ENCODE measurements at places on chromosomes 7 and 10.

GRCh38 chr10:20596065-20596755, 300.9 kb downstream of the NEBL start:
- DNase-seq, result no peak

GRCh38 chr10:68156373-68157185, 47.3 kb downstream of the MYPN start:
- peak; percentile 27 for DNase-seq

GRCh38 chr7:83441-83840, 108.9 kb upstream of the FAM20C start:
- no peak for DNase-seq

DNA sequence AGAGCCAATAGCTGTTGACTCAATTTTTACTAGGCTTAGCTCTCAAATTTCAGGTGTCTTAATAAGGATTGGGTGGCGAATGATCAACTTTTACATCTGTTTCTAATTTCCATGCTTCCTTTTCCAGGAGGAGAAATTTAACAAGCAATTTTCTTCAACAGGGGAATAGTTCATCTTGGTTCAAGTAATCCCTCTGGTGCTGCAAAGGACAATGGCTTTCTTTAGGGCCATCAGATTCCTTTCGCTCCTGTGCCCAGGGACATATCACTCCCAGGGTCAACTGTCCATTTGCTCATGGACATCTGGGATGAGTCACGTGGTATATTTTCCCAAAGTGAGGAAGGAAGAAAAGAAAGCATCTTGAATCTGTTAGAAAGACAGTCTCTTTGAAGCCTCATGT, 313.3 kb downstream of the FRMD4A start:
- no peak for DNase-seq

DNA sequence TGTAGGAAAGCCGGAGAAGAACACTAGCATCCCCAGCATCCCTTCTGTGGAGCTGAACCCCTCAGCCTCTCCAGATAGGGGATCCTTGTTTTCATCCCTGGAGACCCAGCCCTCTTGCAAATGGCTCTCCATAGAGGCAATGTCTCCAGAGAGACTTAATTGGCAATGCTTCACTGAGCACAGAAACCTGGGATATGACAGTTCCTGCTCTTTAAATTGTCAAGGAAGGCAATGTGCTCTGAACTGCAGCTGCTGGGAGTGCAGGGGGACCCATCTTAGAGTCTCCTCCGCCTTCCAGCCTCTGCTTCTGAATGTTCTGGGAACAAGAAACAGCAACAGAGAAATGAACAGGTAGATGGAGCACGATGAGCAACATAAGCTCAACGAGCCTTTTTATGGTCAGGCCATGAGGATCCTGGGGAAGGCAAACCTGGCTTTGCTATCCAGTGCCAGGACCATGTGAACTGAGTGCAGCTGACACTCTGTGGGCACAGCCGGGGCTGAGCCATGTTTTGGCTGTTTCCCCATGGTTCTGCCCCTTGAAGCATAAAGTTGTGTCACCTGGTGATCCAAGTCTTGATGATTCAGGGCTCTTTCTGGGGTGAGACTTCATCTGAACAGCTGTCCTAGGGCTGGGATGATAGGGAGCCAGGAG, 481.0 kb downstream of the PLXNA4 start:
- no peak for DNase-seq
